Suppressor macrophage treated with lipopolysaccharide for 1 hour (primary cell): ENCODE measurements at places on chromosomes 6 and 20.

DNA sequence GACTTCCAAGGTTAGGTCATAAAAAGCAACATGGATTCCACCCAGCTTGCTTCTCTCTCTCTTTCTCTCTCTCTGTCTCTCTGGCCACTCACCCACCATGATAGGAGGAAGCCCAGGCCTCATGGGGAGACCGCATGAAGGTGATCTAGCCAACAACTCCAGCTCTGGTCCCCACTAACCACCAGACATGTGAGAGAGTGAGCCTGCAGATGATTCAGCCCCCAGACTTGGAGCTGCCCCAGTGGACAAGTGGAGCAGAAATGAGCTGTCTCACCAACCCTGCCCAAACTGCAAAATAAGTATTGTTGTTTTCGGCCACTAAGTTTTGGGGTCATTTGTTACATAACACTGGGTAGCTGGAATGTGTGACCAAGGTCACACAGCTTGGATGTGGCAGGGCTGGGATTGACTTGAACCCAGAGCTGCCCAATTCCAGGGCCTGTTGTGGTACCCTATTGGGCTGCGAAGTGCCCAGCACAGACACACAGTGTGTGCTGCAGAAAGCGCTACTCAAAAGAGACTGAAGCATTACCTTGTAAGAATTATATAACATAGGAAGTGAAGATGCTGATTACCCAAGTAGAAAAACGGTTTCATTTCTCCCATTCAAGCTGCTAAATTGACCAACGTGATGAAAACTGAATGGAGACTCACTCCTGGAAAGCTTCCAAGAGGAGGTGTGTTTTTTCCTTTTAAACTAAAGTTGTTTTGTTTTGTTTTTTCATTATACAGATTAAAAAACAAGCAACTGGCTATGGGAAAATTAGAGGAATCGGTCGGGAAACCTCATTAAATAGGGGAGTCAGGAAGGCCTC, 9.1 kb upstream of the TLDC2 start:
- DNase-seq = peak; percentile 68

GRCh38 chr6:35128496-35128895, 12.6 kb downstream of the TCP11 start:
- DNase-seq = no peak

DNA sequence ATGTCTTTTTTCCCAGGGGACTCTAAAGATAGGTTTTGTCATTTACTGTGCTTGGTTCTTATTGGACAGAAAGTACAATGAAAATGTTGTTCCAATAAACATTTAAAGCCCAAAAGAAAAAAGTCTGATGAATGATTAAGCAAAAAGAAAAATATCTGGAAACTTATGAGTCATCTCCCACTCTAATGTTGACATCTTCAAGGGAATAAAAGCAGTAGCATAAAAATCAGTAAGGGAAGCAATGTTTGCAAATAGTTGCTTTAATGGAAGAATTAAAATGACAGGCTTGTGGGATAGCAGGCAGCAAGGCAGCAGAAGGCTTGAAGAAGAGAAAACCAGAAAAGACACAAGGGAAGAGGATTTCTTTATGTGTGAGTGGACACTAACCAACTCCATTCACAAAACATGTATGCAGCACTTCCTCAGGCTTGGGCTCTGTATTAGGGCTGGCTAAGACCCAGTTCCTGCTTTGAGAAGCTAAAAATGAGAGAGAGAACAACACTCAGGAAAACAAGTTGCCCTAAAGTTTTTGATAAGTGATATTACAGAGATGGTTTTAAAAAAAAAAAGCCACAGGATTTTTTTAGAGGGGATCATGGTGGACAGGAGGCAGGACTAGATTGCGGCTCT, 263.2 kb upstream of the NT5E start:
- no peak for DNase-seq

DNA sequence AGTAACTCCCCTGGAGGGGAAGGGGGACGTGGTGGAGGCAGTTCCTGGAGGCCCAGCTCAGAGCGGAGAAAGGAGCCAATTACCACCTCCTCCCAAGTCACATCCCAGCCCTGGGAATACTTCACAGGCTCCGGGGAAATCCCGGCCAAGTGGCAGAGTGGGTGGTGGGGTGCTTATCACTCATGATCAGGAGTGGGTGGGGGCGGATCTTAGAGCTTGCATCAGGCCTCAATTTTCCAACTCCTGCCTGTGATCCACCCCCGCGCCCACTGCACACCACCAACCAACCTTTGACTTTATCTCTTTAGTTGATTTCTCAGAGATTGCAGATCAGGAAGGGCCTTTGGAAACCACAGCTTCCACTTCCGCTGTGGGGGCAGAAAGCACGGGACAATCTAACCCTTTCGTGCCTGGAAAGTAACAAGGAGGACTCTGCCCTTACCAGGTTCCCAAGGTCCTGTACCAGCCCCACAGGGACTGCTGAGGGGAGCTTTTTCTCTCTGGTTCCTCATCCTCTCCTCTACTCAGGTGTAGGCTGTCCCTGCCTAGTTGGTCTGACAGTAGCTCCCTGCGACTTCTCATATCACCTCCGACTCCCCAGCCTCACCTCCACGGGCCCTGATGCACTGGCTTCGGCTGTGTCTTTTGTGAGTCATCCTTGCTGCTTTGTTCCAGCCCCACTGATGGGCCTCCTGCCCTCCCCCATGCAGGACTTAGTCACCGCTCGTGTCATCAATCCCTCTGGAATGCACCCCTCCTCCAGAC, 24.9 kb upstream of the IER3 start:
- DNase-seq = peak; percentile 95

GRCh38 chr6:151900256-151900655, 92.8 kb downstream of the ESR1 start:
- no peak for DNase-seq

- no peak for DNase-seq
Observed at GRCh38 chr20:2978519-2978918, 64.9 kb upstream of the GNRH2 start.

GRCh38 chr6:94510877-94511276, 1066.5 kb upstream of the MANEA start:
- DNase-seq = no peak

GRCh38 chr6:30542915-30543314, 13.4 kb downstream of the GNL1 start:
- no peak for DNase-seq

DNA sequence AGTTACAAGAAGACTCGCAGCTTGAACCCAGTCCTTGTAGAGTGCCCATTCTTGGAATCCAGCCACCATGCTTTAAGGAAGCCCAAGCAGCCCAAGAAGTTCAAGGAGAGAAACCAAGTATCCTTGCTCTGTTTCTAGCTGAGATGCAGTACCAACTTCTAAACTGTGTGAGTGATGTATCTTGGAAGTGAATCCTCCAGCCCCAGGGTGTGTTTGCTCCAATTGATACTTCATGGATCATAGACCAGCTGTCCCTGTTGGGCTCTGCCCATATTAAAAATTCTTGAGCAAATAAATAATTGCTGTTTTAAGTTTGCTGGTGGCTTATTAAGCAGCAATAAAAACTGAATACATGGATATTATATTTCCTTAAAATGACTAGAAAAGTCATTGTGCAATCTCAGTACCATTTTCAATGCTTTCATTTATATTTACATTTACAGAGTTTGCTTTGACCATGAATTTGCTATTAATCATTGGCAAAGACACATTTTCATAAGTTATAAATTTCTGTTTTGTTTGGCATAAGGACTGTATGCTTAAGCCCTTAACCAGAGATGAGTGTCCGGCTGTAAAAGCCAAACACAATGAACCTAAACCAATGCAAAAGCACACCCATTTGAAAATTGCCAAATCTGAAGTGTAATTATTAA, 9.2 kb downstream of the SPTLC3 start:
- DNase-seq = no peak

DNA sequence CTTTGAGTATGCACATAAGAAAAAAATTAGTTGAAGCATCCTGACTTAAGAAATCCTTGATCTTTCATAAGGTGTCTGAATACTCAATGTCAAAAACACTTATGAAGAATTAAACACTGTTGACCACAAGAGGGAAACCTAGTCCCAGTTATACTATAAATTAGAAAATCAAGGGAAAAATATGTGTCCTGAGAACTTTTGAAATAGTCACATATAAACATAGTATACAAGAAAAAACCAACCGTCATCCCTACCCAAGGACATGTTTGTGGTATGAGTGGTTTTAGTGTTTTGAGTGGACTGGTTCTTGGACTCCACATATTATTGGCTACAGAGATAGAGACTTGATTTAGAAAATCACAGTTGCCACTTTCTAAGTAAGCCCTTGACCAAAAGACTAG, 7.6 kb upstream of the HLA-DRA start:
- peak; percentile 84 for DNase-seq

- DNase-seq = no peak
Observed at GRCh38 chr6:131408811-131409210, 164.2 kb upstream of the ARG1 start.

DNA sequence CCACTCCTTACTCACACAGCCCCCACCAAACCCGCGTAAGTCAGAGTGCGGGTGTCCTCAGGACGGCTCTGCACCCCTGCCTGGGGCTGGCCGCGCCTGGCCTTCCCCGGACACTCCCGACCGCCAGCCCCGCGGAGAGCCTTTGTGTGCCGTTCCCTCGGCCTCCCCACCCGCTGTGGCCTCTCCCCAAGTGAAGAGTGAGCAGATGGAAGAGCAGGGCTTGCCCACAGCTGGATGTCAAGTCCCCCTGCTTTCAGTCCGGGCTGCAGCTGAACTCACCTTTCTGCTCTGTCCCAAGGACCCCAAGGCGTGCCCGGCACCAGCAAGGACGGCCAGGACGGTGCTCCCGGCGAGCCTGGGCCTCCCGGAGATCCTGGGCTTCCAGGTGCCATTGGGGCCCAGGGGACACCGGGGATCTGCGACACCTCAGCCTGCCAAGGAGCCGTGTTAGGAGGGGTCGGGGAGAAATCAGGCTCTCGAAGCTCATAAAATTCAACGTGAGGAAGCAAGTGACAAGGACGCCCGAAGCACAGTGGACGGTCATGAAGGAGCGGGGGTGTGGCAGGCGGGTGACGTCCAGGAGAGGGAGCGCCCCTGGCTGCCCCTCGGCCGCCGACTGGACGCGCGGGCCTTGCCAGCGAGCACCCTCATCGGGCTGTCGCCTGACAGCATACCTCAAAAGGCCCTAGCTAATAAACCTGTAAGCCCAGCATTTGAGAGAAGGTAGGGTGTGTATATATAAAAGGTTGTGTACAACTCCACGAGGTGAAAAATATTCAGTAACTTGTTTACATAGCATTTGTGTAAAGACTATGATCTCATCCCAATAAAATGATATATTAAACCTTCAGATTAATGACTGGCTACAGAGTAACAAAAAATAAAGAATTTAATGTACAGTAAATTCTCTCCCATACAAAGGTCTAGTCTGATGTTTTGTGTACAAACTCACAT, 21.1 kb downstream of the TCFL5 start:
- no peak for DNase-seq

DNA sequence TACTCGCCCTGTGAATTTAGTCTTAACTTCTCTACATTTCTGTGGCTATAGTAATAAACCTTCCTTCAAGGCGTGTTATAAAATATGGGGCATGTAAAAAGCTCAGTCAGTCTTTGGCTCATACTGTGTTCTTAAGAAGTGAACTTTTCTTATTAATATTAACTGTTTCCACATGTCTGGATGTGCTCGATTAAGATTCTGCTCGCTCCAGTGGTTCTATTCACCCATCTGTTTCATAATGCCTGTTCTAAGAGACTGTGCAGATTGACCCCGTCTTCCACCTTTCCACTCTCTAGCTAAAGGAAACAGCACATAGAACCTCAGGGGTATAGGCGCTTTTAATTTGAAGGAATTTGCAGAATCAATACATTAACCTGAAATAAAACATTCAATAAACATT, 99.9 kb downstream of the L3MBTL3 start:
- DNase-seq = no peak

DNA sequence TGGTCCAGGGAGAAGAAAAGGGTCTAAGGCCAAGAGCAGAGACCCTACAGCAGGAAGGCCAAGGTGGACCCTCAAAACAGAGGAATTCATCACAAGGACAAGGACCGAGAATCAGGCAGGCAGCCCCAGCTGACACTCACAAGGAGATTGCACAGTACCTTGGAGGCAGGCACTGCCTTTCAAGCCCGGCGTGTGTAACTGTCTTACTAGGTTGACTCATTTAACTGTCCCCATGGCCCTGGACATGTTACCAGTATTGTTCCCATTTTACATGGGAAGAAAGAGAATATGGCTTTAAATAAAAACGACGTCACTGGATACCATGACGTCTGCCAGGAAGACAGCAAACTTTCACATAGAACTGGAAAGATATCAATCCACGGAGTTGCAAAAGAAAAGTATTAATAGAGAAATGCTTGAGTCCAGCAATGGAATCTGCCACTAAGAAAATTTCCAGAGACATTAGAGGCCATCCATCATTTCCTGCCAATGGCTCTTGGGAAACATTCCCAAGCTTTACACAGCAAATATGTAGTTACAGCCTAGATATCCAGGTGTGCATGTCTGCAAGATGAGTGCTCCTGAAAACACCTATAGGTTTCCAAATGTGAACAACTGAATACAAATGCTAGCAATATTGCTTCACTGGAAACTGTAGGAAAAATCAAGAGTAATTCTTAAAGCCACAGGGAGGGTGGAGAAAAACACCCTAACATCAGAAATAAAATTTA, 111.5 kb upstream of the RPS6KA2 start:
- peak; percentile 67 for DNase-seq

- DNase-seq = no peak
Observed at GRCh38 chr6:106250953-106251352, 74.6 kb downstream of the ATG5 start.

DNA sequence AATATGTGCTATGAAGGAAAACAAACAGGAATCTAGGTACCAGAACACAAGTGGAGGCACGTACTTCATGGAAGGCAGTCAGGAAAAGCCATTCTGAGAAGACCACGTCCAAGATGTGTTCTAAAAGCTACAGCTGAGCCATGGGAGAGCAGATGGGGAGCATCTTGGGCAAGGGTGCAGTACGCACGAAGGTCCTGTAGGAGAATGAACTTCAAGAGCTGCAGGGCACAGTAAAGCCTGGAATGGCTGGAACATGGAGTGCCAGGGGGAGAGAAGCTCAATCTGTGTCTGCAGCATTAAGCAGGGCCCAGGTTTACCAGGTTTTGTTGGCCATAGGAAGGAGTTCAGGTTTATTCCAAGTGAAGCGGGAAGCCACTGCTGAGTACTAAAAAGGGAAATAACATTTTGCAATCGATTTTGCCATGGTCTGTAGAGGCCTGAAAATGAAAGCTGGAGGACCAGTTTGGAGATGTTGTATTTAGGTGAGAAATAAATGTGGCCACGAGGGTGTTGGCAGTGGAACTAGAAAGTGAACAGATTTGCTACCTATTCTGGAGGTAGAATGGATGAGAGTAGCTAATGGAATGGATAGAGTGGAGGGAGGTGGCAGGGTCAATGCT, 29.9 kb downstream of the ADTRP start:
- DNase-seq = peak; percentile 55

DNA sequence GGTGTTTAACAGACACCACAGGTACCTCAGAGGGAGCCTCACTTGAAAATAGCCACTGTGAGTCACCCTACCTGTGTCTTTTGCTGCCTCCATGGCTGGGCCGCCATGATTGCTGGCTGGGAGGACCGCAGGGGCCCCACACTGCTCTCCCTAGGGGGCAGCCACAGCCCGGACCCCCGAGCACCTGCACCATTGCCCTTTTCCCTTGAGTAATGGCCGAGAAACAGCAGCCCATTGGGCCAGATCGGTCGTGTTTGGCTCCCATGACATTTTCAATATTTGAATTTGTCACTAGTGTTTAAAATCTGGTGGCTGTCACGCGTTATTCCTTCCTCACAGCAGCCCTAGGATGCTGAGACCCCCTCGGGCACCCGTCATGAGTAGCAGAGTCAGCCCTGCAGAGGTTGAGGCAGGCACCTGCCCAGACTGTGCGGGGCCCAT, 6.7 kb downstream of the ZBP1 start:
- DNase-seq = no peak
